ENCODE measurements at places on chromosomes 2 and 18. TPM values are rescaled to one million over a fixed set of nuclear protein-coding genes. Genes with fewer than 3 reads are reported as not detected.

The PLGLB1 gene
- 1.5 TPM for total RNA-seq

The MARCHF4 gene
- 0.57 TPM for total RNA-seq

The OTOS gene
- total RNA-seq: not detected

The PSMD1 gene
- total RNA-seq: 146 TPM

The SMYD5 gene
- total RNA-seq: 15.0 TPM

The CLEC4F gene
- total RNA-seq: not detected

The FAM124B gene
- total RNA-seq: 1.2 TPM

The FBXO36 gene
- total RNA-seq: 1.6 TPM

The SCTR gene
- not detected for total RNA-seq

The FAM210A gene
- 6.2 TPM for total RNA-seq

The RMDN2 gene
- total RNA-seq: 14.9 TPM

The SPATA3 gene
- not detected for total RNA-seq

The RAB17 gene
- 0.54 TPM for total RNA-seq

The CD8B gene
- total RNA-seq: not detected

The GPR155 gene
- total RNA-seq: 1.6 TPM

The EMILIN1 gene
- 81.3 TPM for total RNA-seq

The CCNYL1 gene
- 24.6 TPM for total RNA-seq

The SERPINB10 gene
- not detected for total RNA-seq

The TUBA4B gene
- not detected for total RNA-seq

The CIB4 gene
- total RNA-seq: not detected

The KLHL29 gene
- total RNA-seq: 2.9 TPM

The TMEM247 gene
- not detected for total RNA-seq

The IL1B gene
- not detected for total RNA-seq

The NCKAP5 gene
- total RNA-seq: 1.7 TPM

The DCAF17 gene
- 34.7 TPM for total RNA-seq

The RNF152 gene
- 12.8 TPM for total RNA-seq

All from fibroblast of the aortic adventitia (primary cell).